ENCODE measurements at places on chromosomes 13 and 19. TPM values are rescaled to one million over a fixed set of nuclear protein-coding genes. Genes with fewer than 3 reads are reported as not detected.

DNA sequence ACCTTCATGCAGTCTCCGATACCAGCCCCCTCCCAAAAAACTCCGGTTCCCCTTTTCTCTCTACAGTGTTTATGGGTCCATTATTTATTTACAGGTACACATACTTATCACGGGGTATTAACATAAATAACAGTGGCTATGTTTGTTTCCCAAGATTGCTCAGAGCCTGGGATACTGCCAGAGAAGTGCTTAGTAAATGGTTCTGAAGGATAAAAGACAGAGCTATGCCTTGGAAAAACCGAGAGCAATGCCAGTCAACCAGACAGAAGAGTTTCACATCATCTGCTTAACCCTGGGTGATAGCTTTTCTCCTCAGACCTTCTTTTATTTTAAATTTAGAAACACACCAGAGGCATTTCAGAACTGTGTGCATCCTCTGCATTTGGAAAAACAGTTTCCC is 61.3 kb downstream of the NUFIP1 start:
- DNase-seq = no peak

DNA sequence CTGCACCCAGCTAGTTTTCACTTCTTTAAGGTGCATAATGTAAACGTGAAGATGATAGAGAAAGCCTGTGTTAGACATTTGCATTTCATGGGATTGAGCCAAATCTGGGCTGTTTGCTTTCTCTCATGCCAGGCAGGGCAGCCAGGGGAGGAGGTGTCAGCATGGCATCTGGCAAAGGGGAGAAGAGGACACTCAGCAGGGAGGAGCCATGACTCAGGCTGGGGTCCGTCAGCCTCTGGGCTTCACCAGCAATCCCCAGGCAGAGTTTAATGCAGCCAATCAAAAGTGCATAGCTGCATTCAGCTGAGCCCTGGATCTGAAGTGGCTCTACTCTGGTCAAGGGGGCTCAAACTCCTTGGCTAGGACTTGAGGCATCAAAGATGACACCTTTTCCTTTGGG is 23.5 kb downstream of the EBPL start:
- DNase-seq = no peak

IZUMO4 gene
- 7.1 TPM for total RNA-seq

DNA sequence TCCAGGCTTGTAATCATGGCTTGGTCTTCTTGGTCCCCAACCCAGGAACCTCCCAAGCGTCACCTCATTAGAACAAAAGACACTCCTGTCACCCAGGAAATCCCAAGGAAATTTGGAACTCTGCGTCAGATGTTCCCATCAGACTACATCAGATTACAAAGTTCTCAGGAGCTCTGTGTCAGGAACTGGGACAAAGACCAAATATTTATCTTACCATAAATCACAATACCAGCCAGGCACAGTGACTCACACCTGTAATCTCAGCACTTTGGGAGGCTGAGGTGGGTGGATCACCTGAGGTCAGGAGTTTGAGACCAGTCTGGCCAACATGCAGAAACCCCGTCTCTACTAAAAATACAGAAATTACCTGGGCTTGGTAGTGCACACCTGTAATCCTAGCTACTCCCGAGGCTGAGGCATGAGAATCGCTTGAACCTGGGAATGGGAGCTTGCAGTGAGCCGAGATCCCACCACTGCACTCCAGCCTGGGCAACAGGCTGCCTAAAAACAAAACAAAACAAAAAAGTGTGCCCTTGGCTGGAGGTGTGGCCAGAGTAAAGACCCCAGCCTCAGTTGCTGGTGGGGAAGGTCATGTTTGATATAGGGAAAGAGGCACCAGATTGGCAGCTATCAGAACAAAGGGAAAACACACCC is 16.7 kb upstream of the CCDC124 start:
- DNase-seq = no peak

- DNase-seq = no peak
These were observed 213.3 kb upstream of the HTR2A start for GRCh38 chr13:47110141-47110540.

ZNF471 gene
- total RNA-seq = 0.48 TPM

GRCh38 chr13:112845511-112846144 is 123.4 kb upstream of the MCF2L start:
- no peak for DNase-seq

DNA sequence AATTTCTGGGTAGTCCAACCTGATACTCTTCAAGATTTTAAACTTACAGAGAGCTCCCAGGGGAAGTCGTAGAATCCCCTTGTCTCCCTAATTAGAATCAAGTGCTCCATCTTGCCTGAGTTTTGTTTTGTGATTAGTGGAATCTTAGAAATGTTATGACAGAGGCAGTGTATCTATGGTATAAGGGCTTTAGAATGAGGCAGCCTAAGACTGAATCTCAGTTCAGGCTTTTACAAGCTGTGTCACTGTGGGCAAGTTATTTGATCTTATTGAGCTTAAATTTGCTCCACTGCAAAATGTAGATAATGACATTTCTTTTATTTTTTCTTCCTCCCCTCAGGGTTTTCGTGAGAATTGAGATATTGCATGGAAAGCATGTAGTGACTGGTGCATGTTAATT is 215.5 kb downstream of the POSTN start:
- DNase-seq = no peak

DACH1 gene
- 0.29 TPM for total RNA-seq

CLDN10 gene
- total RNA-seq = not detected

GRCh38 chr13:50026788-50027473 is 11.7 kb downstream of the KCNRG start:
- no peak for DNase-seq

DNA sequence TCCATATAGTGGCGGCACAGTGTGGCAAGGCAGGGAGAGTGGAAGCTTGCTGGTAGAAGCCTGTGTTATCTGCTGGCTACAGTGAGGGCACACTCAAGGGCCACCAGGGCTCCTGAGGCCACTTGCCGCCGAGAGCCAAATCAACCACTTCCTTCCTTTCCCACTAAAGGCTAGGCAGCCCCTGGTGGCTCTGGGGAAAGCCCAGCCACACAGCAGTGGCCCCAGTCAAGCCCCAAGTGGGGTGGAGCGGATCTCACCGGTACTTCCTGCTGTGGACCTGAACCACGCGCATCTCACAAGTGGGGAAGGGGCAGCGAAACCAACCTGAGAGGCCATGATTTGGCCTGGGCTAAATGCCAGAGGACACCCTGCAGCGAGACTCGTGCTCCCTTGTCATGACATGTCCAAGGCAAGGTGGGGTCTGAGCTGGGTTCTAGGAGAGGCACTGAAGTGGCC is 21.9 kb upstream of the SLC35E1 start:
- DNase-seq = peak; percentile 81

DNA sequence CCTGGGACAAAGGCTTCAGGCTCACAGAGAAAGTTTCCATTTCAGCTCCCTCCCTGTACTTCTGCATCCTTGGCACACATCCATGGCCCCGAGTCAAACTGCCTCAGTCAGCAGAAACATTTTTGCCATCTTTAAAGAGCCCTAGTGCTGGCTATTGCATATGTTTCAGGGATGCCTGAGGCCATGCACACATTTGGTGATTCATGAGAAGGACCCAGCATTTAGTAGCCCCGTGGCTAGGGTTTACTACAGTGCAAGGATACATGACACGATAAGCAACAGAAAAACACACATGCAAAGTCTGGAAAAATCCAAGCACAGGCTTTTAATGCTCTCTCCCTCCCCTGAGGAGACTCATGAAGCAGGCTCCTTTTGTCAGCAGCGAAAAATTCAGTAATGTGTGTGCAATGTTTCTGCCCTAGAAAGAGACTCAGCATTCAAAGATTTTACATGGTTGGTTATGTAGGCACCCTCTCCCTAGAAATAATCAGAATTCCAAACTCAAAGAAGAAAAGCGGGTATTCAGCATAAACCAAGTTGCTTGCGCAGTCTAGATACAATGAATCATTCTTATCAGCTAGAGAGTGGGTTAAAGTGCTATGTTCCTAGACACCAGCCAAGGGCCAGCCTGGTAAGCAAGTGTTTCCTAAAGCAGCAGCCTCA is 17.6 kb downstream of the ACOD1 start:
- DNase-seq = no peak

TRIP10 gene
- total RNA-seq = 5.2 TPM

GRCh38 chr13:27450921-27451471 is 632 bp upstream of the MTIF3 start:
- DNase-seq = peak; percentile 42

- peak; percentile 18 for DNase-seq
These were observed 12.8 kb downstream of the ANKRD27 start for GRCh38 chr19:32662186-32662585.

DNA sequence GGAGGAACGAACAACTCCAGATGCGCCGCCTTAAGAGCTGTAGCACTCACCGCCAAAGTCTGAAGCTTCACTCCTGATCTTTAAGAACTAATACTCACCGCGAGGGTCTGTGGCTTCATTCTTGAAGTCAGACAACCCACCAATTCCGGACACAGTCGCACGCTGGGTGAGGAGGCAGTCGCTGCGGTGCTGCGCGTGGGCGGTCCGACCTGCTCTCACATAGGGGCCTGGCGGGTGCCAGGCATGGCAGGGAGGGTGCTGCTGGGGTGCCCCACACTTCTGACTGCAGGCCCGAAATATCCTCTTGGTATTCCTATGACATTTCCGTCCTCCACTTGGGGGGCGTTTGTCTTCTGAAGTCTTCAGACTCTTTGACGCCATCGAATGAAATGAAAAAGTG is 7.4 kb upstream of the MICU2 start:
- DNase-seq = no peak

HSD11B1L gene
- total RNA-seq = 3.7 TPM

TNFSF11 gene
- 0.93 TPM for total RNA-seq

TLE6 gene
- 0.49 TPM for total RNA-seq

- DNase-seq = peak; percentile 79
These were observed 2.3 kb downstream of the SPACA4 start for GRCh38 chr19:48608798-48609263.

DNA sequence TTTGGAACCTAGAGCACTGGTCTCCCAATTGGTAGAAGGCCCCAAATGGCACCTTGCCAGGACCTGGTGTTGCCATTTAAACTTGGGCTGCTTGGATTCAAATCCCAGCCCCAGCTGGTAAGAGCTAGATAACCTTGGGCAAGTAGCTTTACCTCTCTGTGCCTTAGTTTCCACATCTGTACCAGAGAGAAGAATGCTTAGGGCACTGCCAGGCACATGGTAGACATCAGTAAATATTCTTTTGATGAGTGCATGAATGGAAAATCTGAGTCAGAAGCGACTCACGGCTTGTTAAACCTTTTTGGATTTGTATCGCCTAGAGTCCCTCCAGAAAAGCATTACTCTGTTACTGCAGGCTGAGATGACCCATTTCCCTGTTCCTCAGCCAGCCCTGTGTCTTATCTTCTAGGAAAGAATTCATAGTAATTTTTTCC is 90.9 kb downstream of the SIPA1L3 start:
- no peak for DNase-seq

- no peak for DNase-seq
These were observed 116.7 kb downstream of the POSTN start for GRCh38 chr13:37481885-37482227.

TUBB4A gene
- 0.40 TPM for total RNA-seq

PALM3 gene
- total RNA-seq = not detected

DNA sequence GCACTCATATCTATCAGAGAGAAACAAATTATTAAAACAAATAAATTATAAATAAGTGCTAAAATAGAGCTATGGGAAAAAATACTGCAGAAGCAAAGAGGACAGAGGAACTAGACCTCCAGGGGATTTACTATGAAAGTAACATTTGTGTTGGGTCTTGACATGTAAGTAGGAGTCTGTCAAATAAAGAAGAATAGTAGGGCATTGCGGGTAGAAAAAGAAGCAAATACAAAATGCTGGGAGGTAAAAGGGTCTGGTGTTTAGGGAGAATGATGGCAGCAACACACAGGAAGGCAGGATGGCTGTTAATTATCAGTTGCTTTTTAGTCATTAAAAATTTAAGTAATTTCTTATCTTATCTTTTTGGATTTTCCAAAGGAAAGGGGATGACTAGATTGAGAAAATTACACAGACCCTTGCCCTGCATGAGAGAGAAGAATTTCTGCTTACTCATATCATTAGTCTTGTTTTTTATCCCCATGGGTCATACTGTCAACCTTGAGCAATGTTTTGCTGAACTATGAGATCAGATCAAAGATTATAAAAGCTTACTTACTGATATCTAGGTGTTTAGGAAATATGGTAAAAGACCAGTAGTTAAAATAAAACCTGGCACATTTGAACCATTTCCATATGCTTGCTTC is 472.7 kb downstream of the DIAPH3 start:
- DNase-seq = no peak

MYO1F gene
- 971 TPM for total RNA-seq

GRCh38 chr19:1249298-1249989 is 1.1 kb downstream of the MIDN start:
- peak; percentile 92 for DNase-seq

DNA sequence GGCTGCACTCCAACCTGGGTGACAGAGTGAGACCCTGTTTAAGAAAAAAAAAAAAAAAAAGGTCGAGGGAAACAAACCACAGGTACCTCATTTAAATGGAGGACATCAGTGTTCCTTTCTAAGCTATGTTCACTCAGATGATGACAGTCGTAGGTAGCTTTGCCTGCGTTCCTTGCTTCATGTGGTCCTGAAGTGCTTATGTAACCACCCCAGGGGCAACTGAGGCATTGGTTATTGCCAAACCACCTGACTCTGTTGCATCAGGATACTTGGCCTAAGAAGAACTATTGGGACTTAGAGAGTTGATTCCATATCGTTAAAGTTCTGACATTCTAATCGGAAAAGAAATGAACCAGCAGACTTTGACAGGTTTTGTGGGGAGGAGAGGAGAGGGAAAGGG is 51.7 kb downstream of the SPATA13 start:
- no peak for DNase-seq
